Left ventricle myocardium superior (tissue), 1 donor: ENCODE measurements at places on chromosomes 11 and 22. TPM values are rescaled to one million over a fixed set of nuclear protein-coding genes. Genes with fewer than 3 reads are reported as not detected.
A peak's percentile ranks its signal among the peaks of the same experiment; 100 is the strongest.

GRCh38 chr22:31630331-31631329 is 31.4 kb downstream of the PISD start:
- peak; percentile 89 for DNase-seq

- DNase-seq: no peak
Measured at GRCh38 chr22:43819931-43820640, 8.0 kb upstream of the EFCAB6 start.

GRCh38 chr11:96024666-96025065 is 100.8 kb upstream of the MTMR2 start:
- no peak for DNase-seq

DNA sequence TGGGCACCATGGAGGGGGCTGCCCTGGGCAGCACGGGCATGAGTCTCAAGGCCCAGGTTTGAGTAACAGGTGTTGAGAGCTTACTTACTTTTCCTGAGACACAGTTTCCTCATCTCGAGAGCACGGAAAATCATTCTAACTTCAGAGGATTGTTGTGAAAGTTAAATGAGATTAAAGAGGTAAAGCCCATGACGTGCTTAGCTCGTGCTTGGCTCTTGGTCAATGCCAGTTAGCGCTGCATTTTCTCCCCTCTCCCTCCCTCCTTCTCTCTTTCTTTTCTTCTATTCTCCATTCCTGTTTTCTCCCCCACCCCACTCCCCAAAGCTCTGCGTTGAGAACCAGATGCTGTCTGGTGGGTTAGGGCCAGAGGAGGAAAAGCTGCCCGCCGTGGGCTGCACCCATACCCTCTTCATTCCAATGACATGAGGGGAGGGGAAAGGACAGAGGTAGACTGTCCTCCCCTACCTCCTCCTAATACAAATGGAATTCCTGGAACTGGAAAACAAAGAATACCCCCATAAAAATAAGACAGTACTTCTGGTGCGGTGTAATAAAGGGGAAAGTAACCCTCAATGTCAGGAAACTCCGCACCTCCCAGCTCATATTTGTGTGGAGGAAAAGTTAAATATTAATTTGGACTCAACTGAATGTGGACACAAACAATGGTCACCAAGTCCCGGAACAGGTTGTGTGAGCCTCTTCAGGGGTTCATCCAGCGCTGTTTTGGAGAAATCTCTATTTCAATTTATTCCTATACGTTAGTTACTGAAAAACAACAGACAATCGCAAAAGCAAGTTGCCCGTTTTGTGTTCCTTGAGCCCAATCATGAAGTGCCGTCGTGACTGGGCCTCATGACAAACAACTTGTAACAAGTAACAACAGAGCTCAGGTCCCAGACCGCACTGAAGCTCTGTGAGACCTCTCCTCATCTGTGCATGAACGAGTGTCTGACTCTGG is 54.8 kb upstream of the B3GAT1 start:
- no peak for DNase-seq

GRCh38 chr11:62962391-62962790 is 22.4 kb downstream of the SLC22A6 start:
- no peak for DNase-seq

PHF21B gene
- total RNA-seq: 0.35 TPM

HPX gene
- not detected for total RNA-seq

DNA sequence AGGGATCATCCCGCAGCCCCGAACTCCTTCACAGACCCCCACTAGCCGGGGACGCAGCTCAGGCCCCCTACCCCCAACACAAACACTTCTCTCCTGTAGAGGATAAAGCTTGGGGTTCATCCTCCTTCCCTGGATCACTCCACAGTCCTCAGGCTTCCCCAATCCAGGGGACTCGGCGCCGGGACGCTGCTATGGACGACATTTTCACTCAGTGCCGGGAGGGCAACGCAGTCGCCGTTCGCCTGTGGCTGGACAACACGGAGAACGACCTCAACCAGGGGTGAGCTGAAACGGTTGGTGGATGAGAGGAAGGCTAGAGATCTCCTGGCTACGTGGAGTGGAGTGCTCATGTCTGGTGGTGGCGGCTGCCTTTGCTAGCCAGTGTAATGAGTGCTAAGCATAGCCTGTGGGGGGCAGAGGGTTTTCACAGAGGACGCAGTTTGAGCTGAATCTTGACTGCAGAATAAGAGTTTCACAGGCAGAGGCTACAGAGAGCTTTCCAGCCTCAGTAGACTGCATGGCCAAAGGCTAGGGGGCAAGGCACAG is 580 bp downstream of the ILK start:
- DNase-seq: peak; percentile 57

DNA sequence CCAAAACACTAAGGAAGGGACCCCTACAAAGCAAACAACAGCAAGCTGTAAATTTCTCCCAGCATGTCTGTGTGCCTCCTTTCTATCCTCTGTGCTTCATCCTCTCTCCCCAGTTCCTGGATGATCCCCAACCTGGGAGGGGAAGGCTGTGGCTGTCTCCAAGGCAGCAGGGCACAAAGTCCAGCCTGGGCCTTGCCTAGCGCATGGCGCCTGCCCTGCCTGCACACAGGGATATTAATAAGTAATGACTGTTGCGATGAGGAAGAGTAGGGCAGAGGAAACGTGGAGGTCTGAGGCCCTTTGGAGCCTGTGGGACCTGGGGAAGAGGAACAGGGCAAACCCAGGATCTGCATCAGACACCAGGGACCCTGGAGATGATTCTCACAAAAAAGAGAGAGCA is 2.0 kb downstream of the USH1C start:
- DNase-seq: no peak
